ENCODE measurements at places on chromosomes 2 and 18. TPM values are rescaled to one million over a fixed set of nuclear protein-coding genes. Genes with fewer than 3 reads are reported as not detected.

GRCh38 chr2:127606625-127607398, 39.1 kb upstream of the GPR17 start:
- peak; percentile 29 for DNase-seq

- no peak for DNase-seq
Measured at GRCh38 chr18:63229971-63230370, 89.6 kb downstream of the BCL2 start.

Gene SH3RF3
- polyA plus RNA-seq: 1.2 TPM

GRCh38 chr2:118971245-118972122, 29.5 kb downstream of the MARCO start:
- DNase-seq: no peak

Gene GAL3ST2
- polyA plus RNA-seq: 3.0 TPM

Gene MLPH
- polyA plus RNA-seq: 56.2 TPM

DNA sequence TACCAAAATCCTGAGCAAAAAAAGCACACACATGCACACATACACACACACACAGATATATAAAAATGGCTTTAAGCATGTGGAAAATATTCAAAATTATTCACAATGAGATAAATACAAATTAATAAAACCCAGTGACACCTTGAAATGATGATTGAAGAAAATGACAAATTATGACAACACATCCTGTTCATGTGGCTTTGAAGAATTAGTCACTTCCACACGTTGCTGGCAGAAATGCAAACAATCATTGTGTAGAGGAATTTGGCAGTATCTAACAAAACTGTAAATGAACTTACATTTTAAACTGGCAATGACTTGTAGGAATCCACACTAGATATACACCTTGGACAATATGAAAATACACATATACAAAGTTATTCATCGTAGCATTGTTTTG, 95.8 kb upstream of the RGPD4 start:
- no peak for DNase-seq

GRCh38 chr18:58569490-58569911, 59.4 kb downstream of the ALPK2 start:
- no peak for DNase-seq

Gene TUBA3E
- not detected for polyA plus RNA-seq

- DNase-seq: no peak
Measured at GRCh38 chr18:46141199-46141598, 37.0 kb downstream of the HAUS1 start.

DNA sequence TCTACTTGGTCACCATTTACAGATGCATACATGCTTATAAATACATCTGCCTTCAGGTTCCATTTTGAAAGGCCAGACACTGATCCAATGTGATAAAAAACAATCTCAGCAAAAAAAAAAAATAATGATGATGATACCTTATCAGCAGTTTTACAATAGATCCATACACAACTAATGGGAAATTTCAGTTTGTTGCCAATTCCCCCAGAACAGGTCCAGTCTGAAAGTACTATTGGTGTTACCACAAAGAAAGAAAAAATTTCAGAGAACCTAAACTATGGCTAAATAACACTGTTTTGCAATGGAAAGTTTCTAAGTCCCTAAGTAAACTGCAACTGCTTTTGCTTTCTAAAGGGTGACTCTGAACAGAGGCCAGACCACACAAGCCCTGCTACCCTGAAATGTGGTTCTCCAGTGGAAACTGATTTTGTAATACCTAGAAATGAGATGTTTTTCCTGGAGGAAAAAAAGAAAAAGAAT, 54.1 kb downstream of the LPIN2 start:
- DNase-seq: peak; percentile 77

GRCh38 chr2:85091838-85092237, 41.4 kb upstream of the TCF7L1 start:
- no peak for DNase-seq

Gene IGFBP2
- polyA plus RNA-seq: 30.8 TPM

DNA sequence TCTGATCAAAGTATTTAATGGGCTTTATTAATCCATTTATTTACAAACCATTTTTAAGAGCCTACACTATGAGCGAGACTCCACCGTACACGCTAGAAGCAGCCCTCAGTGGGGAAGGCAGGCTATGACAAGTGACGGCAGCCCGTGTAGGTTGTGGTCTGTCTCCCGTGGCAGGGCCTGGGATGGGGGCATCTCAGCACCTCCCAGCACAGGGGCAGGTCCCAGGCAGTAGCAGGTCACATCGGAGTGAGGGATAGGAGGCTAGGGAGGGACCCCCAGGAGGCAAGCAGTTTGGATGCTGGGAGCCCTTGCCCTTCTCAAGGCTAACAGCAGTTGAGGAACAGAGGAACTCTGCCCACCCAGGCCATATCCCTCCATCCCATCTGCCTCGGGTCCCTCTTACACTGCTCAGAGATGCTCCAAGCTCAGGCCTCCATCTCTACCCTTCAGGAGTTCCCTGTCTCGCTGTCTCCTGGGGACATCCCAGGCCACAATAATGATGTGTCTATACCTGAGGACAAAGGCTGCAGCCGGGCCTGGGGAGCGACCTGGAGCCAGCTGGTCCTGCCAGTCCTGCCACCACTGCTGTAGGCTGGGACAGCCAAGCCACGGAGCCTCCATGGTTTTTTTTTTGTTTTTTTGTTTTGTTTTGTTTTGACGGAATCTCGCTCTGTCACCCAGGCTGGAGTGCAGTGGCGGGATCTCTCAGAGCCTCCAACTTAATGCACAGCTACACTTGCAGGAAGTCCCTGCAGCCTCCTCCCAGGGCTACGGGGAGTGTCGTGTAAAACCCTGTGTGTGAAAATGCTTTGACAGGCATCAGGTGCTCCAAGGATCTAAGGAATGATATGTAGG, 92.0 kb downstream of the NDUFA10 start:
- peak; percentile 58 for DNase-seq

DNA sequence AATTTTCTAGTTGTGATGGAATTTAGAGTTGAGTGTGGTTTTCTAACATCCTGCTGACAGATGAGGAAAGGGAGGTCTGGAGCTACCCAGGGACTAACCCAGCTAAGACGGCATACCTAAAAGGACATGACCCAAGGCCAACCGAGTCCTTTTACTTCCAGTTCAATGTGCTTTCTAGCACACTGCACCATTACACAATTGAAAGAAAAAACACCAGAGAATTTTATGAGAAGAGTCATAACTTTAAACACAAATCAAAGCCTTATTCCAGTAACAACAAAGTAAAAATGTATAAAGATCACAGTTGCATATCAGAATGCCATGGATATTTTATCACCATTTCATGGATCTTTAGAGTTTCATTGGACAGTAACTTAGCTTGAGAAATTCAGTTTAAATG, 480.3 kb downstream of the MEIS1 start:
- no peak for DNase-seq

GRCh38 chr2:206873423-206873822, 65.9 kb upstream of the CPO start:
- DNase-seq: no peak

DNA sequence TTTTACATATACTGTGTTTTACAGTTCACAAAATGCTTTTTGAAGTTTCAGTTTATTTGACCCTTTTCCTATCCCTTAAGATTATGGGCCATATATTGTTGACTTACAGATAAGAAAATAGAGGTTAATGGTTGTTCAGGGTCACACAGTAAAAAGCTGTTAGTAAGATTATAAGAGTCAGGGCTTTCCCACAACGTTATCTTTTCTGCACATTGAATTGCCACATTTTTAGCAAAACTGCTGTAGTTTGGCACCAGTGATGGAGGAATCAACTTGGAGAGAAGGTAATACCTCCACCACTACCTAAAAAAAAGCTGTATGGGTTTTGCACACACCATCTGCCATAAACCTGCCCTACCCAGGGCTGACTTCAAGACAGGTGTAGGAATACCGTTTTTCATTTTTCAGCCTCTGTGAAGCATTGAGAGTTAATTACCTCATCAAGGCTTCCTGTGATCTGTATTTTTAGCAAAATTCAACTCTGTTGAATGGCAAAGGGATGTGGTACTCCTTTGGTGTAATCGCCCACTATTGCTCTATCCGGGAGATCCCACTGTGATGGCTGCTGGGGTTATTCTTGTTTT, 5.0 kb downstream of the SOWAHC start:
- DNase-seq: no peak

DNA sequence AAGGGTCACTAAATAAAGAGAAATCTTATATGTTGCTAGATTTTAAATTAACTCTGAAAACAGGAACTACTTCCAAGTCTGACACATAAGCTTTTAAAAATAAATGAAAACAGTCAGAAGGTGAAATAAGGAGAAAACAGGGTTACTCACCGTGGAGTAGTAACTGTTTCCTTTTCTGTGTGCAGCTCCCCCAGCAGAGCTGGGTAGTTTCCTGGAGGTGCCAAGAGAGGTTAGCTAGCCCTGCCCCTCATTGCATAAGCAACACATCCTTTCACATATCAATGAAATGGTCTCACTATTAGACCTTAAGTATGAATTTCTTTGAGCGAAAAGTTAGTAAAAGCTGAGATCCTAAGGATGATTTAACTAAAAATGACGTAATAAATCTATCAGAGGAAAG, 54.0 kb upstream of the GPR75 start:
- no peak for DNase-seq

DNA sequence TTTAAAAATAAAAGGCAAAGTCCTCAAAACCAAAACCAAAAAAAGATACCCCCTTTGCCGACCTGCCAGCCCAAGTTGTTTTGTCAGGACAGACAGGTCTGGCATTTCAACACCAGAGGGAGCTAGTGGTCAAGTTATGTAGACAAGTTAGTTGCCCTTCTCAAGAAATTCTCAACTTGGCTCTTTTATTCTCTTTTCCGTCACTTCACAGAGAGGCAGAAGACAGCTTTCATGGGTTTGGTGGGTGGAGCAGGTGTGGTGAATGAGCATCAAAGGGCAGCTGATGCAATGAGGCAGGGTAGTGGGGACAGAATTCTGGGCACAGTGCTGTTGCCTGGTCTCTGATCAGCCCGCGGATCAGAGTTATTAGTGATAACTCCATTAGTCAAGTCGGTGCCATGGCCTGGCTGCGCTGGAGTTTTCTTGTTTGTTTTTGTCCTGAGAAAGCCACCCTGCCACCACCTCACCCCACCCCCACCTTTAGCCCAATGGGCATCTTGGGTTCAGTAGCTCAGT, 303.7 kb upstream of the EPAS1 start:
- DNase-seq: peak; percentile 76

GRCh38 chr2:204732019-204732418, 186.7 kb downstream of the PARD3B start:
- DNase-seq: no peak

GRCh38 chr2:79977792-79978191, 326.8 kb downstream of the LRRTM1 start:
- DNase-seq: no peak

DNA sequence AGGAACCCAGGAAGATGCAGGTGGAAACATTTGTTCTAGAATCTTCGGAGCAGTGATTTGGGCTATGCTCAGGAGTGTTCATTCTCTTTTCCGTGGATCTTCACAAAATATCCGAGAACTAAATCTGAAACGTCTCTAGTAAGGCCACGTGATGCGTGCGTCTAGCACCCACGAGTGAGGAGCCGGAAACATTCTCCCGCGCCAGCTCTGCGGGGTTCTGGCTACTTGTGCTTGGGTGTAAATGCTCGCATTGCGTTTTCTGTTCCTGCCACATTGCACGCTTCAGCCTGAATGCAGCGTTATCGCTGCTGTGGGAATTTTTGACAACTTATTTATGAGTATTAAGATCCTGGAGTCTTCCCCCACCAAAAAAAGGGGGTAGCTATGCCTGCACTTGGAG, 71.4 kb downstream of the KLHL29 start:
- no peak for DNase-seq

- no peak for DNase-seq
Measured at GRCh38 chr2:234603619-234604018, 106.7 kb upstream of the ARL4C start.

- DNase-seq: no peak
Measured at GRCh38 chr18:3130344-3130743, 89.4 kb downstream of the MYOM1 start.

Gene TDRD15
- not detected for polyA plus RNA-seq

Gene CEBPZOS
- 38.8 TPM for polyA plus RNA-seq

GRCh38 chr2:205758051-205758450, 75.8 kb downstream of the NRP2 start:
- peak; percentile 72 for DNase-seq

Gene ZNF892
- polyA plus RNA-seq: not detected

DNA sequence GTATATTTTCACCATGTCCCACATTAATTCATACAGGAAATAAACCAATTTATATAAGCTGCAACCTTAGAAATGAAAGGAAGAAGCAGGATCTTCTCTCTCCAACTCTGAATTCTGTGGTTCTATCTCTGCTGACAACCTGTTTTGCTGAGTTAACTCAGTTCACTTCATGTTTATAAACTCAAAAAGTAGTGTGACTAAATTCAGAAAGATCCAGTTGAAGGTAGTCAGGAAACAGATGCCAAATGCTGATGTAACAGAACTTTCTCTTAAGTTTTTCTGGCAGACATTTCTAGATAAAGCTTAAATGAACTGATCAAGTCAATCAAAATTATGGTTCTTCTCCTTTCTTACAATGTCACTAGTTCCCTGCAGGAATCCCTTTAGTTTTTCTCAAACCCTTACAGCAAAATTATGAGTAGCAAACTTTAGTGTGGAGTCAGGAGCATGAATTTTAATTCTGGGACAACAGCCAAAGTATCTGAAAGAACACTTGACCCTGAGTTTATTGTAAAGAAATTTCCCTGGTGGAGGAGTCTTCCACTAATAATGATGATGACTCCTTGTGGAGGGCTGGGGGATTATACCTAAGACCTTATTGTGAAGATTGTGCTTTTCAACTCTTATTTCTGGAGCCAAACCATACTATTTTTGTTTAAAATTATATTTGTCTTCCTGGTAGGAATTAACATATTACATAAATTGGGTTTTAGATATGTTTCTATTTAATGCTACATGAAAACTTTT, 216.9 kb downstream of the MYO3B start:
- DNase-seq: no peak

DNA sequence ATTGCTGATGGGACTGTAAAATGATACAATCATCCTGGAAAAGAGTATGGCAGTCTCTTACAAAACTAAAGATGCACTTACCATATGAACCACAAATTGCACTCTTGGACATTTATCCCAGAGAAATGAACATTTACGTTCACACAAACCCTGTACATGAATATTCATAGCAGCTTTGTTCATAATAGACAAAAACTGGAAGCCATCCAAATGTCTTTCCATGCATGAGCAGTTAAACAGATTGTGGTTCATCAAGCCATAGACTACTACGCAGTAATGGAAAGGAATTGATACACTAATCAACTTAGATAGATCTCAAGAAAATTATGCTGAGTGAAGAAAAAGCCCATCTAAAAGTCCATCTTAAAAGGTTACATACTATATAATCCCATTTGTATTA, 156.1 kb upstream of the SLC39A10 start:
- no peak for DNase-seq

GRCh38 chr2:47373747-47374146, 29.2 kb upstream of the MSH2 start:
- DNase-seq: no peak

- no peak for DNase-seq
Measured at GRCh38 chr18:48188609-48189008, 220.6 kb downstream of the ZBTB7C start.

Gene ALKAL2
- polyA plus RNA-seq: 5.8 TPM

Gene SLC14A1
- not detected for polyA plus RNA-seq

GRCh38 chr2:171410624-171411023, 23.2 kb downstream of the METTL8 start:
- DNase-seq: no peak
